ENCODE measurements at places on chromosomes 4 and X. TPM values are rescaled to one million over a fixed set of nuclear protein-coding genes. Genes with fewer than 3 reads are reported as not detected.

Gene MXRA5
- 60.6 TPM for total RNA-seq

Gene BEX2
- total RNA-seq = 10.0 TPM

Gene TXK
- total RNA-seq = not detected

Gene HDX
- 8.9 TPM for total RNA-seq

Gene XAGE5
- not detected for total RNA-seq

Gene UBQLN2
- total RNA-seq = 36.5 TPM

Gene TMEM144
- total RNA-seq = 5.6 TPM

Gene FMR1NB
- total RNA-seq = not detected

Gene CCDC160
- 1.5 TPM for total RNA-seq

Gene MEPE
- total RNA-seq = not detected

Gene HSFX2
- not detected for total RNA-seq

Gene MAGEA4
- total RNA-seq = not detected

Gene VMA21
- total RNA-seq = 36.7 TPM

DNA sequence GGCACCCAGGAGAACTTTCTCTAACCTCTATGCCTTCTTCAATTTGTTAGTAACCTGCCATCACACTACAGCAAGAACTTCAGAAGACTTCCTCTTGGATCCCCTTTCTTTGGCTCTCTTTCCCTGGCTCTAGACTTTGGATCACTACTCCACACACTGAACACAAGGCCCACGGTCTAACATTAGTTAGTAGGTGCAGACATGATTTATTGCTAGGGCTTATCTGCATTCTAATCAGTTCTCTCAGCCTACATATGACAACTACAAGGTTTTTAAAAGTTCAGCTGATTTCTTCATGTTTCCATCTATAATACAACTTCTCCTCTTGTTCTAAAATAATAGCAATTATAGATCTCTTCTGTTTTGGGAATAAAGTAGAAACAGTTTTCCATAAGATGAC, 209.1 kb upstream of the ANXA10 start:
- peak; percentile 6 for DNase-seq

DNA sequence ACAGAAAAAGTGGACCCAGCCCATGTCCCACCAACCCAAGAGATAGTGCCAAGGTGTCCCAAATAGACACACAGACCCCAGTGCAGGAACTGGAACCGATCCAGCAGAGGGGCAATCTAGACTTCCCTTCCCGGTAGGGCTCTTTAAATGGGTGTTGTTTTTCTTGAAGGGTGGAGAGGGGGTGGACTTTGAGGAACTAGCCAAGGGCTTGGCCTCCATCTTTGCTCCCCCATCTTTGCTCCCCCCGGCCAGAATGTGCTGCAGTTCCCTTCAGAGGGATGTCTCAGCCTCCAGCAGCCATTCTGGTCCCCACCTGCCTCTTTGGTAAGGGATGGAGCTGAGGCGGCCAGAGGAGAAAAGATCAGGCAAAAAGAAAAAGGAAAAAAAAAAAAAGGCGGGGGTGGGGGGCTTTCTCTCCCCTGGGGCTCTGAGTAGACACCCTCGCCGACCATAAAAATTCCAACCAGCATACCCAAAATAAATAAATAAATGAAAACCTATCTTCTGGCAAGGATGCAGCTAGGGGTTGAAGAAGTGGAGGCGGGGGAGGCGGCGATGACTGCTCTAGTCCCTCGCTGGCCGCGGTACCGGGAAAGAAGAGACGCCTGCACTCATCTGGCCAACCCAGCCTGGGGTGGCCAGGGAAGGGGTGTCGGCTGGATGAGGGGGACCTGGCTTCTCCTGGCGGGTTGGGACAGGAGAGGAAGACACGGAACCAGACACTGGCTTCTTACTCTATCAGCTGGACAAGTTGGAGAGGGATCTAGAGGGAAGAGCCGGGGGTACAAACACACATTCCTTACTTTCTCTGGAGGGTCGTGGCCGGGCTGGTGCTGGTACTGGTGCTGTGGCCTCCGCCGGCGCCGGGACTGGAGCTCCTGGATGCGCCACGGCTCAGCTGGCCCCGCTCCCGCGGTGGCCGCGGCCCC, 38.5 kb upstream of the IQSEC2 start:
- no peak for DNase-seq

DNA sequence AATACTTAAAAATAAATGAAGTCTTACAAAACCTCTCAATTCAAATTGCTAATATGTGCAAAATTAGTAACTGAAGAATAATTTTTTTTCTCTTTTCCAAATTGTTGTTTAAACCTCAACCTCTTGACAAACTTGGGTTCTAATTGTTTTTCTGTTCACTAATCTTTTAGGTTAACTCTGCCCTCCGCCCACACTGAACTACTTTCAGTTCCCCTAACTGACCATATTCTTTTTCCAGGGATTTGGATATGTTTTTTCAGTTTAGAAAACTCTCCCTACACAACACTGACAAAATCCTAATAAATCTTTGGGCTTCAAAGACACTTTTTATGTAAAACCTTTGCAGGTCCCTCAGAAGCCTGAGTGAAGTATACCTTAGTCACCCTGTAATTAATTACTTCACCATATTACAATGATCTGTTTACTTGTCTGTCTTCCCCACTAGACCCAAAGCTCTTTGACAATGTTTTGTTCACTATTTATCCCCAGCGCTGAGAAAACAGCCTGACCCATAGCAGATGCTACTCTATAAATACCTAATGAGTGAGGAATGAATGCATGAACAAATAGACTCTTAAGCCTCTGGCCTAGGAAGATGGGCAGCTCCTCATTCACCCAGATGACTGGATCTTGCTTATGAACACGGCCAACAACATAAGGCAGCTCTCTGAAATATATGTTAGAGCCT, 134.9 kb downstream of the MAML3 start:
- DNase-seq = no peak

DNA sequence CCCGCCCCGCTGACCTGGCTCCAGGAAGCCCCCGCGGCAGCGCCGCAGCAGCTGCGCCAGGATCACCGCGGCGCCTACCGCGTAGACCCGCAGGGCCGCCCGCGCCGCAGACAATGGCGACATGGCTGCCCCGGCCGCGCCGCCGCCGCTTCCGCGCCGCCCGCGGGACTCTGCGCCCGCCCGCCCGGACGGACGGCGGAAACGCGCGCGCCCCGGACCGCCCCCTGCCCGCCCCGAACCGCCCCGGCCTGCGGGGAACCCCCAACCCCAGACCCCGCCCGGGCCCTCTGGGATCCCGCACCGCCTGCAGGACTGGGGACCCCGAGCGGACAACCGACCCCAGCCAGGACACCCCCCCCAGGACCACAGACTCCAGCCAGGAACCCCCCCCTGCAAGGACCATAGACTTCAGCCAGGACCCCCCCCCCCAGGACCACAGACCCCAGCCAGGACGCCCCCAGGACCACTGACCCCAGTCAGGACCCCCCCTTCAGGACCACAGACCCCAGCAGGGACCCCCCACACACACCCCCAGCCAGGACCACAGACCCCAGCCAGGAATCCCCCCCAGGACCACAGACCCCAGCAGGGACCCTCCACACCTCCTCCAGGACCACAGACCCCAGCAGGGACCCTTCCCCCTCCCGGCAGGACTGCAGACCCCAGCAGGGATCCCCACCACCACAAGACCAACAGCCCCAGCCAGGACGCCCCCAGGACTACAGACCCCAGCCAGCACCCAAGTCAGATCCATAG, at the start of the genes DHRSX and ZBED1:
TSS of gene DHRSX (minus strand) at position 174 of the 756 bp plus-strand sequence. CDS start at position 123, 51 bp downstream.
TSS of gene ZBED1 (minus strand) at position 174 of the 756 bp plus-strand sequence. CDS start 10,257 bp downstream, outside the sequence.
- no peak for DNase-seq

- no peak for DNase-seq
Observed at GRCh38 chr4:150332086-150332485, 249.9 kb upstream of the MAB21L2 start.

GRCh38 chr4:21307709-21308108, 607.5 kb downstream of the PACRGL start:
- DNase-seq = no peak

GRCh38 chrX:148552775-148553174, 52.4 kb downstream of the AFF2 start:
- no peak for DNase-seq

GRCh38 chr4:183038436-183038835, 60.6 kb upstream of the WWC2 start:
- DNase-seq = no peak

- DNase-seq = peak; percentile 16
Observed at GRCh38 chr4:107666134-107666533, 53.9 kb downstream of the PAPSS1 start.

DNA sequence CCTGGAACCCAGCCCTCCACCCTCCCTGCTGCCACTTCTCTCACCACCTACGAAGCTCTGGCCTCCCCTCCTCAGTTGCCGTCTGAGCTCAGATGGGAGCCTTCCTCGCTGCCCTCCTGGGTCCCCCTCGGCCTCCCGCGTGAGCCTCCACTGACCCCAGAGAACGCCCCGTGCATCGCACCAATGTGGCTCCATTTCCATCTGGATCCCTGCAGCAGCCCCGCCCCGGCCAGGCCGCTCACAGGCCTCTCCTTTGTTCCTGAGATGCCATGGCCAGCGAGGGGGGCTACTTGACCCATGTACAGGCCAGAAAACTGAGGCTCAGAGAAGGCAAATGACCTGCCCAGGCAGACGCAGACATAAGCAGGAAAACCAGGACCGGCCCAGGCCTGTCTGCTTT, 242.4 kb upstream of the PSAPL1 start:
- DNase-seq = no peak

DNA sequence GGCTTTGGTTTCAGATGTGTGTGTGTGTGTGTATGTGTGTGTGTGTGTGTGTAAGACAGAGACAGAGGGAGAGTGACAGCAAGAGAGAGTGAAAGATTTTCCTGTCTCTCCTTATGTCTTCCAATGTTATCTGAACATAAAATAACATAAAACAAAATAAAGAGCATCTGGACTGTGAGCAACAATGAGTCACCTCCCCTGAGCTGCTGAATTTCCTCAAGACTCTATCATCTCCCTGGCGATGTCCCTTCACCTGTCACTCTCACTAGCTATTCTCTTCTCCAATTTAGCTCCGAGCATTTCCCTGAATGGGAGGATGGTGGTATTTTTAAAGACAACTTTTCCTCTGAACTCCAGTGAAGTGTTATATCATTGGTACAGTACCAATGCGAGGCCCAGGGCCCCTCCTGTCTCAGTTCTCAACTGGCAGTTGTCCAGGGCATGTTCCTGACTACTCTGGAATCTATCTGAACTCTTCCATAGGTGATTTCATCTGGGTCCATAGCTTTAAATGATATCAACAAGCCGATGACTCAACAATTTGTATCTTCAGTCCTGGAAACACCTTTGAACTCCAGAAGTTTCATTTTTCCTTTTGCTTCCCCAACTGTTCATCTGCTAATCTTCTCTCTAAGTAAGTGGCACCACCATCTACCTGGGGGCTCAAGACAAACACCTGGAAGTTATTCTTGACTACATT, 195.0 kb upstream of the CLNK start:
- peak; percentile 49 for DNase-seq

- DNase-seq = peak; percentile 86
Observed at GRCh38 chr4:144666539-144667175, 20.7 kb downstream of the HHIP start.

- no peak for DNase-seq
Observed at GRCh38 chrX:125378205-125378604, 58.5 kb downstream of the TEX13C start.

GRCh38 chr4:11514779-11515419, 86.2 kb upstream of the HS3ST1 start:
- no peak for DNase-seq

GRCh38 chr4:80036949-80037685, 35.9 kb downstream of the ANTXR2 start:
- peak; percentile 73 for DNase-seq

- no peak for DNase-seq
Observed at GRCh38 chr4:8688041-8688907, 95.7 kb downstream of the CPZ start.

DNA sequence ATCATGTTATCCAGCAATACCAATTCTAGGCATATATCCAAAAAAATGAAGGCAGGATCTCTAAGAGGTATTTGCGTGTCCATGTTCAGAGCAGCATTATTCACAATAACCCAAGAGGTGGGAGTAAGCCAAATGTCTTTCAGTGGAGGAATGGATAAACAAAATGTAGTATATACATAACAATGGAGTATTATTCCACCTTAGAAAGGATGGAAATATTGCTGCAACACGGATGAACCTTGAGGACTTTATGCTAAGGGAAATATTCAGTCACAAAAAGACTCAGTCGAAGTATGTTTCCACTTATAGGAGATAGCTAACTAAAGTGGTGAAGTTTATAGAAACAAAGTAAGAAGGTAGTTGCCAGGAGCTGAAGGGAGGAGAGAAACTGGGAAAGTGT, 74.3 kb downstream of the LARP1B start:
- no peak for DNase-seq

- DNase-seq = no peak
Observed at GRCh38 chrX:94454606-94455005, 780.6 kb downstream of the FAM133A start.

GRCh38 chr4:169106696-169107229, 96.7 kb upstream of the CBR4 start:
- no peak for DNase-seq

- no peak for DNase-seq
Observed at GRCh38 chr4:53039741-53040458, 177.8 kb downstream of the RASL11B start.

DNA sequence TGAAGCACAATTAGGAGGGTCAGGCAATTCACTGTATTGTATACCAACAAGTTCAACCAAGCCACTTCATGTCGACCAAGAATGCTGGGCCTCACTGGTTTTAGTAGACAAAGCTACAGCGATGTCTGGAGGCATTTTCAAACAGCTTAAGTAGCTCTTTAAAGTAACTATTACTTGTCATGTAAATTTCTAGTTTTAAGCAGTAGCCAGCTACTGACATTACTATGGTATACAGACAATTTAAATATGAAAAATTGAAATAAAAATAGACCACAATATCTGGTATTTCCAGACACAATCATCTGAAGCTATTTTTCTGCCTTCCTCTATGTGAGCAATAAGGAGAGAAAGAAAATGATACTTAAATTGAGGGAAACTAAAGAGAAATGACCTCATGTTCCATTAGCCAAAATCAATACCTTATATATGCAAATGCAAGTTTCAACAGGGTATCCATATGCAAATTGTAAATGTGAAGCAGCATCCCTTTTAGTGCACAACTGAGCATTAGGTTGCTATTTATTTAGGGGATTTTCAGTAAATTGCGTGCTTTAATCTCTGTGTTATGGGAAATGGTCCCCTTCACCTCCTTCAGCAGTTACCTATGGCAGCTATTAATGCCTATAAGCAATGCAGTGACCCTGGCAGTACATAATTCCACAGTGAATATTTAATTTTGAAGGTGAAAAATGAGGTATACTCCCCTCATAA, 119.5 kb downstream of the GPC3 start:
- DNase-seq = no peak
